T-helper 2 cell (primary cell): ENCODE measurements at places on chromosomes 7 and 10.
A peak's percentile ranks its signal among the peaks of the same experiment; 100 is the strongest.

GRCh38 chr7:34825221-34825620, 167.2 kb downstream of the NPSR1 start:
- no peak for DNase-seq

- no peak for DNase-seq
Measured at GRCh38 chr7:93202594-93203250, 23.5 kb downstream of the HEPACAM2 start.

- DNase-seq: peak; percentile 14
Measured at GRCh38 chr7:144670218-144670617, 165.6 kb downstream of the TPK1 start.

DNA sequence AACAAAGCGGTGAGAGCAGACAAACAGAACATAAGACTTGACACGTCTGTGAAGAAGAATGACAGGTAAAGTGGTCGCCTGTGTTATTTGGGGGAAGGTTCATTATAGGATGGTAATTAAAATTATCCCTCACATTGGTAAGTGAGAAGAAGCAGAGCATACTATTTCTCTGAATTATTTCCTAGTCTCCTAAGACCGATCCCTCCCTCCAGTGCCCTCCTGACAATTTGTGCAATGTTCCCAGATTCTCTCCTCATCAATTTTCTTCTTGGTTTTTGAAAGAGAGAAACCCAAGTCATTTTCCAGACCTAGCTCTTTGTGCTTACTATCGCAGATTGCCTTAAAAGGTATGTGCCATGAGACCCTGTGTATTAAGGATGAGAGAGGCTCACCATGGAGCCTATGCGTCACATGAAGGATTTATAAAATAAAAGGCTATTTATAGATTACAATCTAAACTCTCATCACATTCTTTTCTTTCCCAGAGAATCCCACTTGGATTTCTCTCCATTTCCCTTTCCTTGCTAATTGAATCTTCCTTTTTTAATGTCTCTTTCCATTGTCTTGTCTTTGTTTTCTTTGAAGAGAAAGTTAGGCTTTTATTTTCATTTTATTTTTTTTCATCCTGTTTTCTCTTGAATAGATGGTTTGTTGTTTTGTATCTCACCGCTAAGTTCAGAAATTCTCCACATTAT, 112.0 kb downstream of the PPP1R3A start:
- no peak for DNase-seq

GRCh38 chr7:77543910-77544309, 6.8 kb downstream of the PTPN12 start:
- DNase-seq: no peak

DNA sequence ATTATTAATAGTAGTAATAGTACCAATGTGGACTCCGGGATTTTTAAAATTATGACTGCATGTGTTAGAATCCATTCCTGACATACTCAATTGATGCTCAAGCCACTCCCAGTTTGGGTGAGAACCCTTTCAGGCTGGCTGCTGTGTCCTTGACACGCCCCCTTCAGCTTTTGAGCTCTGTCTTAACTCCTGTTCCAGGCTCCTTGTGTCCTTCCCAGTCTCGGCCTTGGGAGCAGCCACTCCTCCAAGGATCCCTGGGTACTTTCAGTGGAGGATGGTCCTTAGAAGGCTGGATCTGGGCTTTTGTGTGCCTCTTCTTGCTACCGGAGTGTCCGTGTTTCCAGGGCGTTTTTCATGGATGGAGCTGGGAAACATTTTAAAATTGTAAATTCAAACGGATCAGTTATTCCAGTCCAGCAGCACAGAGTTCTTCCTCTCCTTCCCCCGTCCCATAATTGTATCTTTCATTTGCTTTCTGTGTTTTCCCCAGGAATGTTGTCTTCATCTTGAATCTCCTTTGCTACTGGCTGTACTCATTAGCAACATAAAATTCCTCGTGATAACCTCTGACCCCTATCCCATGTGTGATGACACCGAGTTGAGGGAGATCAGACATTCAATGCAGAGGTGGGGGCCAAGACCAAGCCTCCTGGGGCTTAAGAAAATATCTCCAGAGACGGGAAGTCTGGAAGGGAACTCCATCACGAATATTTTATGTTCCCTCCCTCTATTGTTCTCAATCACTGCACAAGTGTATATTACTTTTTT, 40.0 kb upstream of the PFKFB3 start:
- no peak for DNase-seq

- no peak for DNase-seq
Measured at GRCh38 chr7:118183428-118183785, 557 bp upstream of the LSM8 start.

- DNase-seq: no peak
Measured at GRCh38 chr10:3622427-3622826, 162.6 kb downstream of the KLF6 start.

GRCh38 chr7:15461576-15461975, 100.2 kb downstream of the AGMO start:
- no peak for DNase-seq

GRCh38 chr10:131876508-131876907, 24.3 kb upstream of the PPP2R2D start:
- no peak for DNase-seq

GRCh38 chr7:117171106-117171505, 151.8 kb downstream of the WNT2 start:
- DNase-seq: no peak

DNA sequence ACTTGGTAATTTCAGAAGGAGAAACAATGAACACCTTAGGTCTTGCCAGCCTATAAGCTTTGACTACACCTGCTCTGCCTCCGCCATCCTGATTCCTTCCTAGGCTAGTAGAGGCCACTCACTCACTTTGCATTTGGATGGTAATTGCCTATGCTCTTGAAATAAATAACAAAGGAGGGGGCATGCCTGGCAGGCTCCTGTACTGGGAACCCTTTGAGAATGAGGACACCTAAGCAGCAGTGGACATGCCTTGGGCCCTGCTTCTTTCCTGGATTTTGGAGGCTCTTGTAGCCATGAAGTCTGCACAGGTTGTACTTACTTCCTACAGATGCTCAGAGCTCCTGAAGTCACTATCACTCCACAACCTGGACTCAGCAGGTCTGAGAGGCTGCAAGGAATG, 65.8 kb downstream of the BLNK start:
- no peak for DNase-seq

DNA sequence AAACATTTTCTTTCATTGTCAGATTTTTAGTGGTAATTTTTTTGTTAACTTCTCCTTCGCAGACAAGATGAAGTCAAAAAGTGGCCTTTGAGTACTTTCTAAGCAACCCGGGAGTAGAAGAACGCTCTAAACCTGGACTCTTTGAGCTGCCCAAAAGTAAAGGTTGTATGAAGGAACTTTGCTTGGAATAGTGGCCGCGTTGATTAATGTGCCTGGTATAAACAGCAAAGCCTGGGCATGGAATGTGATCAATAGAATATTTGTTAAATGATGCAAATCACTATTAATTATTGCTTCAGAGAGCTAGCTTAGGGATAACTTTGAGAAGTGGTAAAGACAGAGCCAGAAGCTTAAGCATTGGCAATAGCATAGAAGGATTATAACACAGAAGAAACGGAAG, 475.1 kb upstream of the ANKRD30A start:
- DNase-seq: no peak

DNA sequence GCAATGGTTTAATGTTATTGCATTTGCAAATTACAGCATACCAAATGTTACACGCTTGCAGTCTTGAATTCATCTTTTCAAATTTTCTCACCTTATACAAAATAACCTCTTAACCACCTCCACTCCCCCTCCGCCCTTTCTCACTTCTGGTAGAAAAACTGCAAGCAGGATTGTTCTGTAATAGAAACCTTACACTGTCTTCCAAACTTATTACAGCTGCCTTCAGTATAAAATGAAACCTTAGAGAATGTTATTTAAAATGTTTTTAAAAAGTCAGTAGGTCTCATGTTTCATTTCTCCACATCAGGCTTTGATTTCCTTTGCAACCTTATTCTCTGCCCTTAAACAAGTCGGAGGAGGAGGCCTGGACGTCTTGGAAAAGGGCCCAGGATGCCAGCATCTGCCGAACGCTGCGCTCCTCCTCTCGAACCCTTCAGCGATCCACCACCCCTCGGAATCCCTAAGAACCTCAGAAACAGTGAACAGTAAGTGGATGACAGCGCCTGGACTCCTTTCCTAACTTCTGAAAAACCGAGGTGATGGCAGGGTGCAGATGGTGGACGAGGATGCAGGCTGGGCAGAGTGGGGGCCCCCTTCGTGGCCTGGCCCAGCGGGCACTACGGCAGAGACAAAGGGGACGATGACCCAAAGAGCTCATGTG, 74.0 kb downstream of the FGFR2 start:
- DNase-seq: no peak

DNA sequence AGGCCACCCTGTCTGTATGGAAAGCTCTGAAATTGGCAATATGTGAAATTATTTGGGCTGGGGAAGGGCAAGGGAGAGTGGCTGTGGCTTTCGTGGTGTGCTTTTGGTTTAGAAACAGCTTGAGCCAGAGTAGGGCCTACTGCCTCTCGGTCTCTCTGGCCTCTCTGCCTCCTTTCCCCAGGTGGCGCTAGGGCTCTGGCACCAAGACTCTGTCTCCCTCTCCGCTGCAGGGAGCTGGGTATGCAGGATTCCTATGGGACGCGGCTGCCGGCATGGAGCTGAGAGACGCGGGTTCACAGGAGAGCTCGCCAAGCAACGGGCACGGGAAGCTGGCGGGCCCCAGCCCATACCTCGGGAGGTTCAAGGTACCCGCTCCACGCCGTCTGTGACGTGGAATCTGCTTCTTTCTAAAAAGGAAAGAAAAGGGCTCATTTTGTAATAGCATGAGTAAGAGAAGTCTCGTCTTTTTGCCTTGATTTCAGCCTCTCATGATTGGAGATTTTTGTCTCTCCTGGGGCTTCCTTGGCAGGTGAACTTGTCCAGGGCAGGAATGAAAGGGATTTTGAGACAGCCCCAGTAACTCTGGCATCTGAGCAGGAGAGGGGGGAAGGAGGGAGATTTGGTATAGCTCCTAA, 105.1 kb upstream of the ANLN start:
- DNase-seq: no peak

DNA sequence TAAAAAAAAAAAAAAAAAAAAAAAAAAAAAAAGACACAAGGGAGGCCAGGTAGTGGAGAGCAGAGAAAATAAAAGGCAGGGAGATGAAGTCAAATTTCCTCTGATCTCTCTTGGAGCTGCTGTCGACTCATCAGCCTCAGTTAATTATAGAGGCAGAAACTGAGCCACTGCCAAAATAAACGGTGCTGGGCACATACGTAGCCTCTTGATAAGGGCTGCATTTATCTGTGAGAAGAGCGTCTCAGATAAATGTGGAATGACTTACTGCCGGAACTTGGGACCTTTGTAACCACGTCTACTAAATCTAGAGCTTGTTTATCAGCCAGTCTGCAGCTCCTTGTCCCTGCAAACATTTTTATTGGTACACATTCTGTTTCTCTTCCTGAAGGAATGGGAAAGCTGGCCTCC, 162.3 kb downstream of the BAMBI start:
- DNase-seq: no peak

- DNase-seq: no peak
Measured at GRCh38 chr7:95808396-95808795, 36.0 kb downstream of the DYNC1I1 start.

DNA sequence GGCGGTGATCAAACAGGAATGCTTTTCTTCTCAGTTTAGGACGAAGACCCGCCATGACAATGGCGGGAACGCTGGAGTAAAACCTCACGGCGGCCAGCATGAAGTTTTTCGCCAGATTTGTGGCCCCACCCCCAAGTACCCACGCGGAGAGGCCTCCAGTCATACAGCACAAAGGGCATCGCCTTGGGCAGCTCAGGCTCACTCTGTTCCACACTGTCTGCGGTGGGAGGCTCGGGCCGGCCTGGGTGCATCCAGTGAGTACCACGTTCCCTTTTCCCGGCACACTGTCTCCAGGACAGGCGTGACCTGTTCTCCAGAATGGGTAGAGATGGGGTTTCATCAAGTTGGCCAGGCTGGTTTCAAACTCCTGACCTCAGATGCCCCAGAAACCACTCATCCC, 27.3 kb downstream of the ASB13 start:
- no peak for DNase-seq

DNA sequence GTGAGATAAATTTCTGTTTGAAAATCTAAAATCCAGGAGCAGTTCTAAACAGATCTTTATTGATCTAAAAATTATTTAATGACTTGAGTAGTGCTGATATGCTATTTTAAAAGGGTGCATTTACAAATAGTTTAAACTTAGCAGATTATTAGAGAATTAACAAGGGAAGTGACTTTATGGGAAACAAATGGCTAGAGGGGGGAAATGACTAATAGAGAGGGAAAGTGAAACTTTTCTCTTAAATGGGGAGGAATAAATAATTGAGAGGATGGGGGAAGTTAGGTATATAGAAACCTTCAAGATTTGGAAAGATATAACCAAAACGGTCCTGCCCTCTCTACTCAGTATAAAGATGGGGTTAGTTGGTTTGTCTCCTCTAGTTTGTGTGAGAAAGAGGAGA, 90.1 kb upstream of the ARMC3 start:
- DNase-seq: no peak

DNA sequence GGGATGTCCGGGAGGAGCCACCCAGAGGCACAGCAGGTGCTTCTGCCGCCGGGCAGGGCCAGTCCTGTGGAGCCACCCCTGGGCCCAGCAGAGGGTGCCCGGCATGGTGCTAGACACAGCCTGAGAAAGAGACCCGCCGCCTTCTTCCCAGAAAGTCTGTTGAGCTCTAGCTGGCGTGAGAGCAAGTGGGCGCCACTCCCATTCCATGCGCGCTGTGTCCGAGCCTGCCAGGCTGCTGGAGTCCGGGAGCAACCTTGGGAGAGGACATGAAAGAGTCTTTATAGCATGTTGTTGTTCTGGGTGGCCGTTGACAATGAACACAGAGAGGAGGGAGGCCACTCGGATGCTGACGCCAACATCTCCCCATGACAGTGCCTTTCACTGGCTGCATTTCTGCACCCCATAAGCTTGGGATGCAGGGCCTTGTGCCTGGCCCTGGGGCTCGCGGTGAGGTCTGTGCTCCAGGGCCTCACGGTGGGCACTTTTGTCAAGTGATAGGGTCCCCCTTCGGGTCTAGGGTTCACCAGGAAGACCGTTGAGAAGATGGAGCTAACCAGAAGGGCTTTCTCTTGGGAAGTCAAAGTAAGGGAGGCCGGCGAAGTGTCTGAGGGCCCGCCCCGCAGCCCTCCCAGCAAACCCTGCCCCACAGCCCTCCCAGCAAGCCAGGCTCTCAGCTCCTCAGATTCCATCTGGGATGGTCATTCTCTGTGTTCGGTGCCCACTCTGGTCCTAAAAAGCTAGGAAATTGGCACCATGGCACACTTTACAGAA, 47.3 kb downstream of the NKX6-2 start:
- no peak for DNase-seq

DNA sequence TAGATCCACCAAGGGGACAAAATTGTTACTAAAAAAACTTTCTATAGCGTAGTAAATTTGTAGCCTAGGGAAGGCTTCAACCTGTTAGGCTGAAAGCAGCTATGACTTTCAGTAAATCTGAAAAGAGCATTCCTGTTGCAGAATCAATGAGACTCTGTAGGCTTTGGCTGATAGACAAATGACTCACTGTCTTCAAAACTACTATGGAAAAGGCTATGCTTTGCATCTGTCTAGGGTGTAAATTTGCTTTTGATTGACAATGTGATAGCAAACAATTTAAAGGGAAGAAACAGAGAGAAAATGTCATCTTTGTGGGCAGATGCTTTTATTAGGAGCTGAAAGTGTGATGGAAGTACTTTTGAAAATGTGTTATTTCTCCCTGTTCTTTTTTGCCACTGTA, 60.6 kb downstream of the ARL5B start:
- DNase-seq: no peak
